ENCODE measurements at places on chromosomes 12 and 14. TPM values are rescaled to one million over a fixed set of nuclear protein-coding genes. Genes with fewer than 3 reads are reported as not detected.
A peak's percentile ranks its signal among the peaks of the same experiment; 100 is the strongest.

OR4E1 gene
- not detected for total RNA-seq

KMT2D gene
- 47.2 TPM for total RNA-seq

LBHD2 gene
- not detected for total RNA-seq

C12orf56 gene
- 0.11 TPM for total RNA-seq

ZNF219 gene
- 109 TPM for total RNA-seq

ACSM4 gene
- total RNA-seq = not detected

POTEM gene
- total RNA-seq = not detected

COX8C gene
- total RNA-seq = not detected

AQP5 gene
- total RNA-seq = not detected

- H3K27me3 ChIP-seq = no peaks in the 10 kb centered on the region
- DNase-seq = no peak
- H3K4me1 ChIP-seq = peaks cover 3% of the 10 kb centered on the region
These were observed 33.7 kb downstream of the PAH start for GRCh38 chr12:102883204-102883799.

DNA sequence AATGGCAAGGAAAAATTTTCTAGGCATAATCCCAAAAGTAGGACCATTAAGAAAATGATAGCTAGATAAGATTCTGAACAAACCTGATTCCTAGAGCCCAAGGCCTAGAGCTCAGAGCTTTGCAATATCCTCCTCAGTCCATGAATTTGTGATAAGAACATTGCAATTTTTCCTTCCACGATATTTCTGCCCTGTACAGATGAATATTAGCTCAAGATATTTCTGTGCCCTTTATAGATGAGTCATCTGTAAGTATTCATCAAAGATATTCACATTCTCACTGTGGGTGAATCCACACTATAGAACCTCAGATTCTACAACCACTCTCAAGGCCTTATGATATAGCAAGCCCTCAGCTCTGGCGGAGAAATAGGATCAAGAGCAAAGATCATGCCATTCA lies 37.5 kb downstream of the EAPP start:
- DNase-seq = no peak
- H3K4me1 ChIP-seq = peaks cover 12% of the 10 kb centered on the region
- no peak overlapping the region for H3K4me3 ChIP-seq
- H3K27me3 ChIP-seq = no peaks in the 10 kb centered on the region

GRCh38 chr12:12684375-12685106 lies 11.4 kb downstream of the GPR19 start:
- no peak overlapping the region for H3K27ac ChIP-seq
- DNase-seq = no peak
- H3K4me3 ChIP-seq = no peak overlapping the region
- H3K36me3 ChIP-seq = no peaks in the 10 kb centered on the region
- no peaks in the 10 kb centered on the region for H3K27me3 ChIP-seq

DNA sequence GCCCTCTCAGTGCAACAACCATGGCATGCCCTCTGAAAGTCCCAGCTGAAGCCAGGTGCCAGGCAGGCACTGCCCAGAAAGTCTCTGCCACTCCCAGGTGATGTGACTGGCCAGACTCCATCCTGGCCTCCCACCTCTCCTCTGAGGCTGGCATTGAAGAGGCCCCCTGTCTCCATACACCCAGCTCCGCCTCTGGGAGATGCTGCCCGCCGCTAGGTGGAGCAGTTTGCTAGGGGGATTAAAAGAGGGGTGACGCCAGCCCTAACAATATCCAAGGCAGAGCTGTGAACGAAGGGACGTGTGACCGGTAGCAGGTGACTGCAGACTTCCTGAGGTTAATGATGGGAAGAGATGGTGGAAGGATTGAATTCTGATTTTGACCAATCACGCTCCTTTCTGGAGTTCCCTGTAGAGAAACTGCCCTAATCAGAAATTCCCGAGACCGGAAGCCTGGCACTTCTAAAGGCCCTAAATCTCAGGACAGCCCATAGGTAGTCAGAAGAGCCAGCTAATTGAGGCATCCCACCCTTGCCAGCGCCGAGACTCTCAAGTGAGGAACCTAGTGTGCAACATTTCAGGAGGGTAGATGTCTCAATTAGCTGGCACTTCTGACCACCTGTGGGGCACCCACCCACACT lies 8.3 kb upstream of the PLEK2 start:
- no peak overlapping the region for H3K4me3 ChIP-seq
- no peaks in the 10 kb centered on the region for H3K4me1 ChIP-seq
- no peaks in the 10 kb centered on the region for H3K27me3 ChIP-seq
- no peak overlapping the region for H3K27ac ChIP-seq

DNA sequence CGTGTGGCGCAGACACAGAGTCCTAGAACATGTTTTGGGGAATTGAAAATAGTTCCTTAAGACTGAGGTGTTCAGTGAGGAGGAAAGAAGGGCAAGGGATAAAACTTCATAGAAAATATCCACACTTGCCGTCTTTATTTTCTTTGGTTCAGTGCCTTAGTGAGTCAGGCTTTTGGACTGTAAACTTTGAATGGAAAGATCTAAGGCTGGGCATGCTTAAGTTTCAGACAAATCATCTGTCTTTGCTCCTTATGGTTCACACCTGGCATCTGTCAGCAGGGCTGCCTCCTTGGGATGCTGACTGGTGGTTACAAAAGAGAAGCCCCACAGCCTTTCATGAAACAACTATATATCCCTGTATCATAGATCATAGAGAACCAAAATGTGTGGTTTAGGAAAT lies 136.3 kb upstream of the PRICKLE1 start:
- no peak overlapping the region for H3K4me3 ChIP-seq
- DNase-seq = no peak
- H3K4me1 ChIP-seq = peaks cover 7% of the 10 kb centered on the region
- no peaks in the 10 kb centered on the region for H3K36me3 ChIP-seq

DNA sequence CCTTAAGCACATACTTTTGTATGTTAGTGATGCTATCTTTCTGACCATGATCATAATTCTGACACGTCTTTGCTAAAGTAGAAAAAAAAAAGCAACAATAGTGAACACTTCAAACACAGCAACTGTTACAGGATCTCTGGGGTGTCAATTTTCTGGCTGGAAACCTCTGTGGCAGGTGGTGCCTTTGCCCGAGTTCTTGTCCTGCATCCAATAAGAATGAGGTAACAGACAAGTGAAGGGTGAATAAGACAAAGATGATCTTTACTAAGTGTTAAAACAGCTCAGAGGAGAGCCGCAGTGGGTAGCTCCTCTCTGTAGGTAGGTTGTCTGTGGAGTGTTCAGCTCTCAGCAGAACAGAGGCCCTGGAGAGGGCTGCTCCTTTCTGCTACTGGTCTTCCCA lies 20.9 kb upstream of the PLBD1 start:
- no peak overlapping the region for H3K27ac ChIP-seq
- no peak overlapping the region for H3K4me3 ChIP-seq
- no peak for DNase-seq

- H3K27me3 ChIP-seq = no peaks in the 10 kb centered on the region
- H3K4me3 ChIP-seq = no peak overlapping the region
- DNase-seq = no peak
These were observed 32.0 kb downstream of the TSHR start for GRCh38 chr14:80987235-80988032.

DNA sequence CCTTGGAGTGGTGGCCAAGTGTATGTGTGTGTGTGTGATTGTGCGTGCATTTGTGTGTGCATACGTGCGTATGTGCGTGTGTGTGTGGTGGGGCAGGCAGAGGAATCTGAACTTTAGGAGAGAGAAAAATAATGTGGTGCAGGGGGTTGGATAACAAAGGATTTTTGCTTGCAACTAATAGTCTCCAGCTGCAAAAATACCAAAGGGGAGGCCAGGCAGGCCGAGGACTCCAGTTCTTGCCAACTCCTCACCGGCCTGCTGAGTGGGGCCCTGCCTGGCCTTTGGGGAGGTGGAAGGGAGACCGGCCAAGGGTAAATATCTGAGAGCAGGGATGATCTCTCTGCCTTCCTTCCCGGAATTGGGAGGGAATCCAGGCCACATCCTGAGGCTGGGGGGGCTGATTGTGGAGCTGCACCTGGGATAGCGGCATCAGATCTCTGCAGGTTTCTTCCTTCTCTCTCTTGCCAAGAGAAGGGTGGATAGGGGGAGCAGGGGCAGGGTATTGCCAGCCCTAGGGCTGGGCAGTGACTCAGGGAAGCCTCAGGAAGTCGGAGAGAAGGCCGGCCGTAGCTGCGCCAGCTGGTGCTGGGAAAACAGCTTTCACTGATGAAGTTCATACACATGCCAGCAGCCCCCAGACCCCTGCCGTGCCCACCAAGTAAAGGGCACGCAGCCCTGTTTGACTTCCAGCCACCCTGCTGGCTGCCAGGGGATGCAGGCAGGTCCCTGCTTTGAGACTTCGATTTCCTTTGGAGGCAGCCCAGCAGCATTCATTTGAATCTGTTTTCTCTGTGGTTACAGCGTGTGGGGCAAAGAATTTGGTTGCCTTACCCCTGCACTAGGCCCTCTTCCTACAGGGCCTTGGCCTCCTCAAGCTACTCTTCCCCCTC lies 4.6 kb upstream of the LRP1-AS start:
- H3K4me3 ChIP-seq = no peak overlapping the region
- no peak for DNase-seq
- H3K36me3 ChIP-seq = peaks cover 43% of the 10 kb centered on the region
- no peaks in the 10 kb centered on the region for H3K27me3 ChIP-seq

- no peak overlapping the region for H3K27ac ChIP-seq
- no peaks in the 10 kb centered on the region for H3K4me1 ChIP-seq
- no peaks in the 10 kb centered on the region for H3K27me3 ChIP-seq
- DNase-seq = no peak
- no peaks in the 10 kb centered on the region for H3K36me3 ChIP-seq
These were observed 18.4 kb upstream of the RNU6-7 start for GRCh38 chr14:32183151-32184058.

- no peak for DNase-seq
- no peak overlapping the region for H3K27ac ChIP-seq
- H3K27me3 ChIP-seq = no peaks in the 10 kb centered on the region
- no peaks in the 10 kb centered on the region for H3K4me1 ChIP-seq
- H3K4me3 ChIP-seq = no peak overlapping the region
These were observed 43.7 kb downstream of the TRHDE start for GRCh38 chr12:72315858-72316257.

DNA sequence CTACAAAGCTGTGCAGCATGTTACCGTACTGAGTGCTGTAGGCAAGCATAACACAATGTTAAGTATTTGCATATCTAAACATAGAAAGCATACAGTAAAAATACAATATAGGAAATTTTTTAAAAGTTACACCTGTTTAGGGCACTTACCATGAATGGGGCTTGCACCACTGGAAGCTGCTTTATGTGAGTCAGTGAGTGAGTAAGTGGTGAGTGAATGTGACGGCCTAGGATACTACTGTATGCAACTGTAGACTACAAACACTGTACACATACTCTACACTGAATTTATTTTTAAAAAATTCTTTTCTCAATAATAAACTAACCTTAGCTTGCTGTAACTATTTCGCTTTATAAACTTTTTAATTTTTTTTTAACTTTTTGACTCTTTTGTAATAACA lies 82.1 kb upstream of the FSCB start:
- H3K4me1 ChIP-seq = no peaks in the 10 kb centered on the region
- H3K27ac ChIP-seq = no peak overlapping the region
- DNase-seq = no peak
- no peak overlapping the region for H3K4me3 ChIP-seq
- no peaks in the 10 kb centered on the region for H3K27me3 ChIP-seq

- no peak for DNase-seq
- H3K36me3 ChIP-seq = no peaks in the 10 kb centered on the region
- H3K27ac ChIP-seq = no peak within 1 kb of the TSS
- peak within 1 kb of the TSS; percentile 57 for H3K4me3 ChIP-seq
- no peaks in the 10 kb centered on the region for H3K27me3 ChIP-seq
These were observed at the start of the genes LRRIQ1 and TSPAN19 for GRCh38 chr12:85036234-85036707. TSS of gene LRRIQ1 (plus strand) at chr12:85036351. CDS start at chr12:85038177, 1,826 bp downstream. TSS of gene TSPAN19 (minus strand) at chr12:85036277. CDS start at chr12:85029946, 6,331 bp downstream.

DNA sequence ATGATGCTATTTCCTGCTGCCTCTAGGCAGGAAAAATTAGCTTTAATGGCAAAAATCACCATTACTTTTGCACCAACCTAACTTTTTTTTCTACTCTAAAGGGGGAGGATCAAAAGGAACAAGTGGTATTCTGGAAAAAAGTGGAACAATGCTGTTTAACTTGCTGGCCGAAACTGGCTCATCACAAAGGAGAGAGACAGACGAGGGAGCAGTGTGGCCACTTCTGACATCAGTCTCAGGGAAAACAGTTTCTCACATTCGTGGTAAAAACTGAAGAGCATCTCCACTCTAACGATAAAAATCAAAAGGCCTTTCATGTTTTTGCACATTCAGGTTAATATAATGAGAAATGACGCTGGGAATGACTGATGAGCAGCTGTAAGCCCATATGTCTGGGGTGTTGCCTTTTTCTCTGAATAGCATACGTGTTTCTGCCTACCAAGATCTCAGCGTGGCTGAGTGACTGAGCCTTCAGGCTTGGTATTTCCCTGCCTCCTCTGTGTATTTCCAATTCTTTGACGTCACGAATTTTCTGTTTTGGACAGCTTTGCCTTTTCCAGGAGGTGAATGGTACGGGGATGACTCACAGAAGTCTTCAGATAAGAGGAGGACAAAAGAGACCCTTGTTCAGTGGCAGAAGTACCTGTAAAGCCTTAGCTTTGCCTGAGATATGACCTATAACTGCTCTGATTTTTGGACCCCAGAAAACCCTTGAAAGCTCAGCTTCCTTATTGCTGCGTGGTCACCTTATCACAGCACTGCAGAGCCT lies 358.8 kb downstream of the GLT1D1 start:
- H3K4me1 ChIP-seq = no peaks in the 10 kb centered on the region
- peak; percentile 39 for DNase-seq
- no peaks in the 10 kb centered on the region for H3K27me3 ChIP-seq
- no peak overlapping the region for H3K27ac ChIP-seq

DNA sequence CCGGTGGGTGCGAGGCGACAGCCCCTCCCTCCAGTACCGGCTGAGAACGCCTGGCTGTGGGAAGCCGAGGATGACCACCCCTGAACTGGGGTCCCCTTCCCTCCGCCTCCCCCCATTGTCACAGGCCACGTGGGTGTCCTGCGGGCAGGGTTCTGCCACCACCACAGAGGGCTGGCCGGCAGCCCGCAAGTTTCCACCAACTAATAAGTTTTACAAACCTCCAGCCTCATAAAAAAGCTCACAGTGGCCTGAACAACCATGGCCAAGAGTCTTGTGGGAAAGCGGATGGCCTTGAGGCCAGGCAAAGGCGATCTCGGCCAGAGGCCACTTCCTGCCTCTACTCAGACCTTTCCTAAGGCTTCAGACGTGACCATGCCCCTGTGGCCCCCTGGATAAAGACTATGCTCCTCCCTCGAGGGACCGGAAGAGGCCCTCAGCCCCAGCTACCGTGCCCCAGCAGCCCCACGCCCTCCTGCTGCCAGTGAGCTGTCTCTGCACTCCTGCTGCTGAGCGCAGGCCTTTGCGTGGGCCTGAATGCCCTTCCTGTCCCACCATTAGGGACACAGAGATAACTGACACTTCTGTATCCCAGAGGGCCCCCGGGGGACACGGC lies 46.1 kb upstream of the DLK1 start:
- no peak for DNase-seq
- H3K4me1 ChIP-seq = peaks cover 49% of the 10 kb centered on the region
- no peak overlapping the region for H3K27ac ChIP-seq
- H3K27me3 ChIP-seq = no peaks in the 10 kb centered on the region
- H3K4me3 ChIP-seq = no peak overlapping the region

- no peak for DNase-seq
- H3K27me3 ChIP-seq = no peaks in the 10 kb centered on the region
- no peaks in the 10 kb centered on the region for H3K4me1 ChIP-seq
- no peak overlapping the region for H3K27ac ChIP-seq
- no peak overlapping the region for H3K4me3 ChIP-seq
- H3K36me3 ChIP-seq = no peaks in the 10 kb centered on the region
These were observed 74.4 kb upstream of the GPATCH2L start for GRCh38 chr14:76077340-76077739.
